Activated T-cell treated with anti-CD3 and anti-CD28 coated beads, Interleukin-2, amount 50 U/mL, for 24 hours (primary cell): ENCODE measurements at places on chromosomes 2 and 18.

GRCh38 chr2:133286326-133286922 lies 281.8 kb downstream of the NCKAP5 start:
- DNase-seq: no peak

DNA sequence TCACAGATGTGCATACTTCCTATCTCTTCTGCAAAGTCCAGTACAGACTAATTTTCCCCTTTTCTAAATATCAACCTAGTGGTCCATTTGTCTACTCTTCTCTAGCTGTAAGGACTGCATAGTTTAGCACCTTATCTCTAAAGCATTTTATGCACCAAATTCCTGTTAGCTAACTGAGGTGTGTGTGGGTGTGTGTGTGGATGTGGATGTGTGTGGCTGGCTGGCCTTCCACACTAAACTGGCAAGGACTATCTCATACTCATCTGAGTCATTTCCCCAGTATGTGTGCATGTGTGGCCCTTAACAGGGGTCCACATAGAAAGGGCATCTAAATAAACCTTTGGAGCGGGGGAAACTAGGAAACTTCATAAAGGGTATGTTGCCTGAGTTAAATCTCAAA lies 139.6 kb downstream of the TTC32 start:
- no peak for DNase-seq

DNA sequence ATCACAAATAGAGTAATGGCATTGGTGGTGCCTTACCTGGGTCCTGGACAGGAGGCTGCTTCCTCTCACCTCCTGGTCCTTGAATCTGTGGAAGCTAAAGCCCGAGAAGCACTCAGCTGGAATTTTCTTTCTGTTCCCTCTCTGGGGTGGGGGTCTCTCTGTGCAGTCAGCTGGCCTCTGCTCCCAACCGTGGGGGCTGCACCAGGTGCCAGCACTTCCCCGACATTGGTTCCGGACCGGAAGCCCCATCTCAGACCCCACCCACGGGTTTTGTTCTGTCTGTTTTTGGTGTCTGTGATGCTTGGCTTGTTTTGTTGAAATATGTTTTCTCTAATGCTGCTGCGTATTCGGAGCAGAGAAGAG lies 154.7 kb downstream of the TWIST2 start:
- no peak for DNase-seq

DNA sequence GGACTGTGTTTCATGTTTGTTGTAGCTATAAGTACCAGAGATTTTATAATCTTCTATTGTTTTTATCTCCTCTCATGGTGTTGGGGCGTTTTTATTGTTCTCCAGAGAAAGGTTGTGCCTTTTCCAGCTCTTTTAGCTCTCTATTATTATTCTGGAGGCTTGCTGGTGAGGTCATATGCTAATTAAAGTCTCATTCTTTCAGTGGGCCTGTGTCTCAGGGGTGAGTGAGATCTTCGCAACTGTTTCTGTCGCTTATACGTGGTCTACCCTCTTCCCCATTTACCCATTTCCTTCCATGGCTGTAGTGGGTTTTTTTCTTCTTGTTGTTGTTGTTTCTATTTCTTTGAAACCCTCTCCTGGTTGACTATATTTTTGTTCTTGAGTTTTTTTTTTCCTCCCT lies 584.9 kb downstream of the TMEM182 start:
- DNase-seq: no peak

DNA sequence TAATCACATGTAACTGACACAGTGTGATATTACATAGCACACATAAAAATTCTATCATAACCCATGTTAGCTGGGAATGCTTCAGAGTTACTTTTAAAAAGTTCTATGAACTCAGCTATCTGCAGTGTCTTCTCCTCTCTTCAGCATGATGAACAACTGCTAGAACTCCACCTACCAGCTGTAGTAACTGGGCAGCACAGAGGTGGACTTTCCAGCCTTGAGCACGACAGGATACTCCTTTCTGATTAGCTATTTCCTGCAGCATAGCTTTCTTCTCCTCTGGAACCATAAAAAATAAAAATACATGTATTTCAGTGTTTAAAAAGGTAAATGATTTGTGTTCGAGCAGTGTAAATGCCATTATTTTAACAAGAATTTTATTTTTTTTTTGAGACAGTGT lies 59.5 kb upstream of the AMMECR1L start:
- no peak for DNase-seq

DNA sequence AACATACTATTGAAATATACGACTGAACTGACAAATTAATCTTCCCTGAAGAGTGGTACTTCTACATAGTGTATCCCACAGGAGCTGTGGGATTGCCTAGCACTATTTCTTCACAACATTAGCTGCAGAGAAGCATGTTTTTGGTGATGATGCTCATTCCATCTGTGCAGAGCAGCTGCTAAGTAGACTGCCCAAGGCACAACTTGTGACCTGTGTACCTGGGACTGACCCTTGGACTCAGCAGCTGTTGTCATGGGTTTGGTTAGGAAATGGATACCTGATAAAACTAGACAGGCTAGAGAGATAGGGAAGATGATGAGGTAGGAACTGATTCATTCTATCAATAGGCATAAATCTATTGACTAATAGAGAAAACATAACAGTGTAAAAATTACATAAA lies 1204.0 kb downstream of the DSC3 start:
- no peak for DNase-seq

GRCh38 chr18:26206488-26206887 lies 19.8 kb upstream of the TAF4B start:
- DNase-seq: no peak

- no peak for DNase-seq
Observed at GRCh38 chr2:12451726-12452125, 265.0 kb upstream of the TRIB2 start.

DNA sequence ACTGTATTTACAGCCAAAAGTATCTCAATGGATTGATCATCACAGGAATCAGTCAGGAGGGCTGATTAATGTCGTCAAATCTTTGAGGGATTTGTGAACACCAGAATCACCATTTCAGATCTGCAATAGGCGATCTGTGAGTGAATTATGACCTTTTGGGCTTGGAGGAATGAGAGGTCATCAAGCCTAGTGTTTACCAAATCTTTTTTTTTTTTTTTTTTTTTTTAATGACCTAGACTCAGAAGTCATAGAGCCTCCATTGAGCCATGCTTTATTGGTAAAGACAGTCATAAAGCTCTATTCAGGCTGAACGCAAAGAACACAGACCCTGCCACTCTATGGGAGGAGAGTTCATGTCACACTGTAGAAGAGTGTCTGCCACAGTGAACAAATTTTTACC lies 97.7 kb downstream of the SOCS6 start:
- no peak for DNase-seq

GRCh38 chr2:176508984-176509740 lies 239.9 kb downstream of the MTX2 start:
- DNase-seq: no peak
